ENCODE measurements at places on chromosomes 7 and 10.

- no peak for DNase-seq
Measured at GRCh38 chr7:133584956-133585668, 332.2 kb downstream of the EXOC4 start.

DNA sequence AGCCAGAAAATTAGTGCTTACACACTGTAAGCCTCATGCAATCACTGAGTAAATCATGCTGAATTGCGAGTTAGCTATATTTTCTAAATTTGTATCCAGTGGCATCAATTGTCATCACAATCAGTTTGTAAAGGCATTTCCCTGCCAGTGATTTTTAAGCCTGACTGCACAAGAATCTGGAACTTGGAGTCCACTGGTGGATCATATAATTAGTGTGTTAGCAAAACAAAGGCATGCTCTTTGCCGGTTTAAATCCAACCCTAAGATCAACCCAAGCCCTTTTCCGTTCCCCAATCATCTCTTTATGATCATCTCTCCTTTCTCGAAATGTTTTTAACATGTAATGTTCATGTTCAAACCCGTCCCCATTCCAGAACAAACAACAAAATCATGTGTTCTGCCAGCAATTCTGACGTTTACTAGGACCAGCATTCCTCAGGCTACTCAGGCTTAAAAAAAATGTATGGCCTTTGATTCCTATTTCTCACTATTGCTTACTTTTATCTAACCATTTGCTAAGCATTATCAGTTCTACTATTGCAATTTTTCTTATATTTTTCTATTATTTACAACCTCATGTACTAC lies 649.2 kb downstream of the SORCS1 start:
- DNase-seq, result no peak

GRCh38 chr7:2108071-2108455 lies 124.7 kb downstream of the MAD1L1 start:
- DNase-seq, result no peak

DNA sequence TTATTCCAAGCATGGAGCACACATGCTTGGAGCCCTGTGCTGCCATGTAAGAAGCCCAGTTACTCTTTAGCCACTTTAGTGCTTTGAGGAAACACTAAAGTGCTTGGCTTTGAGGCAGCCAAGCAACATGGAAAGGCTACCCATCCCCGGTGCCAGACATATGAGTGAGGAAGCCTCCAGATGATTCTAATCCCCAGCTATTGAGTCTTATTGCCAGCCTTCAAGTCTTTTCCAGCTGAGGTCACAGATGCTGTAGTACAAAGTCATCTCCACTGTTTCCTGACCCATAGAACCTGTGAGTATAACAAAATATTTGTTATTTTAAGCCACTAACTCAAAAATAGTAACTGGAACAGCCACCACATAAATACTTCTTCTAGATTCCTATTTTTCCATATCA lies 91.4 kb upstream of the CYP26C1 start:
- DNase-seq, result no peak

- no peak for DNase-seq
Measured at GRCh38 chr7:128783143-128783861, 7.7 kb upstream of the OPN1SW start.

GRCh38 chr7:149664666-149665065 lies 108.7 kb downstream of the ZNF467 start:
- DNase-seq, result no peak

DNA sequence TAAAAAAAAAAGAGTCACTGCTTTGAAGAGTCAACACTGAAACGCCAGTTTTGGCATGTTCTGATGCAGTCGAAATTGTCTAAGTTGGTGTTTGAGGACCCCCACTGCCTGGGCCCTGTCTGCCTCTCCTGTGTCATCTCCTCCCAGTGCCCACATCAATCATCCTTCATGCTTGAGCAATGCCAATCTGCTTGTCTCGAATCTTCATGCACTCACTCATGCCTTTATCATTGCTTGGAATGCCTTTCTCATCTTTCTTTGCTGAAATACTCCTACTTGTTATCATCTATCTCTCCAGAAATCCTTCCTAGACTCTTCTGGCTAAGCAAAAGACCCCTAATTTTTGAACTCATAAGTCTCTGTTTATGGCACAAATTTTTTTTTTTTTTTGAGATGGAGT lies 42.1 kb upstream of the PLPP4 start:
- DNase-seq, result no peak

- DNase-seq, result no peak
Measured at GRCh38 chr7:2166625-2167280, 66.0 kb downstream of the MAD1L1 start.

- DNase-seq, result no peak
Measured at GRCh38 chr10:1390200-1390599, 334.0 kb downstream of the WDR37 start.

GRCh38 chr10:115972426-115972825 lies 300.6 kb downstream of the GFRA1 start:
- DNase-seq, result no peak

- no peak for DNase-seq
Measured at GRCh38 chr7:19939746-19940145, 166.3 kb upstream of the TMEM196 start.

GRCh38 chr7:146937836-146938235 lies 821.2 kb downstream of the CNTNAP2 start:
- no peak for DNase-seq

GRCh38 chr7:51033727-51034520 lies 251.2 kb upstream of the GRB10 start:
- no peak for DNase-seq

- DNase-seq, result no peak
Measured at GRCh38 chr10:99631496-99631895, 11.3 kb upstream of the SLC25A28 start.

GRCh38 chr10:75531571-75532031 lies 100.2 kb downstream of the LRMDA start:
- DNase-seq, result no peak

DNA sequence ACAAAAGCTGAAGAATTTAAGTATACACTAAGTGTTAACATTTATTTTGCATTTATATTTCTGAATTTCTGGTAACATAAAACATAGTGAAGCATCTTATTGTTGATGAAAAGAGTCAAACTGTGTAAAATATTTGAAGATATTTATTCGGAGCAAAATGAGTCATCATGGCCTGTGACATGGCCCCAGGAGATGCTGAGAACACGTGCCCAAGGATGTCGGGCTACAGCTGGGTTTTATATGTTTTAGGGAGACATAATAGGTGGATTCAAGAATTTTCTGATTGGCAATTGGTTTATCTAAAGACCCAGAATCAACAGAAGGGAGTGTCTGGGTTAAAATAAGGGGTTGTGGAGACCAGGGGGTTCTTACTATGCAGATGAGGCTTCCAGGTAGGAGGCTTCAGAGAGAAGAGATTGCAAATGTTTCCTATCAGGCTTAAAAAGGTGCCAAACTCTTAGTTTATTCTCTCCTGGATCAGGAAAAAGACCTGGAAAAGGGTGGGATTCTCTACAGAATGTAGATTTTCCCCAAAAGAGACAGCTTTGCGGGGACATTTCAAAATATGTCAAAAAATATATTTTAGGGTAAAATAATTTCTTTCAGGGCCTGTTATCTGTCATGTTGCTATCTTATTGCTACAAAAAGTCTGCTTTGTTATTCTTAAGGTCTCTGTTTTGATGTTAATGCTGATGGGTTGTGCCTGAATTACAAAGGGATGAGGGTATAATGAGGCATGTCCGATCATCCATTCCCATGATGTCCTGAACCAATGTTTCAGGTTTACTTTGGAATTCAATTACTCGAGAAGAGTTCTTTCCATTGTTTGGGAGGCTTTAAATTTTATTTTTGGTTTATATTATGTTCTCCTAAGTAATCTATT lies 74.5 kb downstream of the VWDE start:
- no peak for DNase-seq

GRCh38 chr10:103502849-103503660 lies 9.6 kb downstream of the NEURL1 start:
- no peak for DNase-seq

DNA sequence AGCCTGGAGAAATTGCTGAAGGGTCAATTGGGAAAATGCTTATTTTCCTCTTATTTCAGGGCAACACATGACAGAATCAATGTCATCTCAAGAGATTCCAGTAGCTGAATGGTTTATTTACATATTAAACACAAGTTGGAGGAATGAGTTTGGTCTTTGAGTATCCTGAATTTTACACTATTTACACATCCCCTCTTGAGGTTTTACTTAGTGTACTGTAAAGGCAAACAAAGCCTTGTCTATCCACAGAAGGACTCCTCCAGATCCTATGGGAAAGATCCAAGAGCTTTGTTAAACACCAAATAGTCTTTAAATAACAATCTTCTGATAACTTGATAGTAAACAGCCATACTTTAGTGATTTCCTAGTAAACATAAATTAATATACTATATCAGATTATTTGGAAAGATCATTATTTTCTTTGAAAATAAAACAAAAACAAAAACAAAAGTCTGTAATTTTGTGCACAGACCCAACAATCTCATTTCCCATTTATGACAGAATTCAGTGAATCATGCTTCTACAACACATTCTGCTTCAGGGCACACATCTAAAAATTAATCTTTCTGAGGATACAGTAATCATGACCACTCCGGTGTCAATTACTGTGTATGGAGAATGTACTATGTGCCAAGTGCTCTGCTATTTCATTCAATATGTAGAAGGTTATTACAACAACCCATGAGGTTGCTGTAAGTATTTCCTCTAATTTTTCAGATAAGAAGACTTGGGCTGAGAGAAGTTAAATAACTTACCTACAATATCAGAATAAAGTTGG lies 575.0 kb upstream of the LRRTM3 start:
- DNase-seq, result no peak

DNA sequence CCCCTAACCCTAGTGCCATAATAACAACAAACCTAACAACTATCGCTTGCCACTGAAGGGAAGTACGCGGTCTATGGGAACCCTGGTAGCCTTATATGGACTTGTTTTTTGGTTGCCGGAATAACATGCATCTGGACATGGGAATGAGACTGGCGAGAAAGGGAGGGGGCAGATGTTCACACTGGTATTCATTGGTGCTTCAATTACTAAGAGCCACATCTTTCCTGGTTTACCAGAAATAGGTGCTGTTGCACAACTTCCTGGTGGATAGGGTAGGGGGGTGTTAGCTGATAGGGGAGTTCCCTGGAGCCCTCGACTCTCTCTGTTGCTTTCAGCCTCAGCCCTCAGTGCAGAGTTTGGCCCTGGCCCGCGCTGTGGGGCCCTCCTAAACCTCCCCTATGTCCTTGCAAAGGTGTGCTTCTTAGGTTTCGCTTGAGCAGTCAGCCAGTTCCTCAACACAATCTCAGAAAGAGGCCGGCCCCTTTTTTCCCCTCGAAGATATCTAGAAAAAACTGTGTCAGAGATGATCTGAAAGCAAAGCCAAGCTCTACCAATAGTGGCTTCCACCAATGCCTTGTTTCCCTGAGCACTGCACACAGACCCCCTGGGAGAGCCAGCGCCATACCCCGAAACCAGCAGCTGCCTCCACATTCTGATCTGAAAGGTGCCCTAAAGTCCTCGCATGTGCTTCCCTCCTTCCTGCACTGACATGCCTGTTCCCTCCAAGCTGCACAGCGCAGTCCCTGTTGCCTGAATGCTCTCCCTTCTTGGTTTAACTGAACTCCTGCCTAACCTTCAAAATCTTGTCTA lies 13.5 kb downstream of the TBXAS1 start:
- DNase-seq, result no peak

DNA sequence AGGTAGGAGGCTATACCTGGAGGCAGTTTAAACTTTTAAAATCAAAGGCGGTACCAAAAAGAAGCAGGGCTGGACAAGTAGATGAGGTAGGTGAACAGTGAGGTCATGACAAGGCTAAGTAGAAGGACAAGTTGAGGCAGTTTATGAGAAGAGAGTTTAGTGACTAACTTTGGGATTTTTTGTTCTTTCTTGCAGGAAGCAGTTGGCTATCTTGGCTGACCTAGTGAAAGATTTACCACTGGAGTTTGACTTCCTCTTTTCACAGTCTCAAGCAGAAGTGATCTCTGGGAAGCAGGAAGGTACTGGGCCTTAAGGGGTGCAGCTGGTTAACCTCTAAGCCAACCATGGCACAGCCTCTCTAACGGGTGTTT lies 26.3 kb downstream of the ENTPD7 start:
- DNase-seq, result no peak

- DNase-seq, result no peak
Measured at GRCh38 chr7:156496363-156496769, 144.2 kb upstream of the RNF32 start.

- DNase-seq, result no peak
Measured at GRCh38 chr7:132758986-132759385, 182.7 kb upstream of the PLXNA4 start.

- DNase-seq, result no peak
Measured at GRCh38 chr7:138738114-138738513, 37.0 kb upstream of the SVOPL start.

GRCh38 chr7:122363144-122363543 lies 58.6 kb upstream of the FEZF1 start:
- no peak for DNase-seq

DNA sequence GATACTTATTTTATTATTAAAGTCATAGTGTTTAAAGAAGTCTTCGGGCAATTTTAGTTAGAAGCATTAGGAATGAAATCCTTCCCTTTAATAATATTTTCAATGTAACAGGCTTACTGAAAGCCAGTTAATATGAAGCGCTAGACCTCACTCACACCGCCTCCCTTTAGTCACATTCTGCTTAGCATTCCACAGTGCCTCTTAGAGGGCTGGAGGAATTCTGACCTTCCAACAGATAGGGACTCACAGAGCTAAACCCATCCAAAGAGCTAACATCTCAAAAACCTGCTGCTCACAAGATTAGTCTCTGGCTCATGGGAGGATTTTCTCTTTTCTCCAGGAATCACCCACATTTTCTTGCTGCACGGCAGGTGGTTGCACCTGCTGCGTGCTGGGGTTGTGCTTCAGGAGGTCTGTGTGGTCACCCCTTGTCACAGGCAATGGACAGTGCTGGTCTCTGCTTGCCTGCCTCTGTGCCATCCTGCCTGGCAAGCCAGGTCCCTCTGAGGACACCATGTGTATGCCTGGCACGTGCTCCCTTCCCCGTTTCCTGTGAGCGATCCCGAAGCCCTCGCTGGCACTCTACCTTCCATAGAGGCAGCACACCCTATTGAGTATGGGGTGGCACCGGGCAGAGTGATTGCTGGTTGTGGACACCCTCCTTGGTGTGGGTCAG lies 91.8 kb downstream of the KLF6 start:
- no peak for DNase-seq

DNA sequence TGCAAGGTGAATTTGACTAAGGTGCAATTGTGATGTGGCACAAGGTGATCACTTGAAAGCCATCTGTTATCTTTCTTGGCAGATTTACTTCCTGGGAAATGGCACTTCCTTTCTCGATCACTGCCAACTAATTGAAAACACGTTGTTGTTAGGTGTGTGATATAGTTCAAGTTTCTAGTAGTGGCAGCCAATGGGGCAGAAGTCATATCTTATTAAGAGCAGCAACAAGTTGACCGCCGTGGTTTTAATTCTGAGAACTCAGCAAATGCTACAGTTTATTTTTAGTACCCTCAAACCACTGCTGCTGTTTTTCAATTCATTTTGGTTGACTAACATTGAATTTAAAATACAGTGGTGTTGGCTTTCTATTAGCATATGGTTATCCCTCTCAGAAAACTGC lies 1.6 kb downstream of the CHN2 start:
- DNase-seq, result no peak

GRCh38 chr10:71161425-71161824 lies 50.9 kb upstream of the UNC5B start:
- no peak for DNase-seq

GRCh38 chr7:31933481-31933880 lies 136.7 kb downstream of the PDE1C start:
- DNase-seq, result no peak
